Forelimb muscle (tissue), 1 donor: ENCODE measurements at places on chromosomes 13 and 19.

DNA sequence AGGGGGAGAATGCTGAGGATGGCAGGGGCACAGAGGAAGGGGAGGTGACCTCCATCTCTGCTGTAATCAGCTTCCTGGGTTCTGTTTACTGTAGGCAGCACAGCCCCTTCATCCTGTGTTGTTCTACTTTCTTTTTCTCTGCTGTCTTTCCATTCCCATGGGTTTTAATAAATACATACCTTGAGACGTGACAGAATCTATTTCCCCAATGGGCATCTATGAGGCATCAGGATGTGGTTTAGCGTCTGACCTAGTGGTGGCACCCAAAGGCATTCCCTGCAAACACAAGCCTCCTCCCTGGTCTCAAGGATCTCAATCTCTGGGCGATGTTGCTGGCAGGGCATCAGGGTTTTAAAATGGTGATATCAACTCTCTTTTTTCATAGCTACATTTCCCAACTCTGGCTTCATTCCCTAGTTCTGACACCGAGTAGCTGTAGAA is 60.8 kb downstream of the ALOX5AP start:
- no peak for DNase-seq

DNA sequence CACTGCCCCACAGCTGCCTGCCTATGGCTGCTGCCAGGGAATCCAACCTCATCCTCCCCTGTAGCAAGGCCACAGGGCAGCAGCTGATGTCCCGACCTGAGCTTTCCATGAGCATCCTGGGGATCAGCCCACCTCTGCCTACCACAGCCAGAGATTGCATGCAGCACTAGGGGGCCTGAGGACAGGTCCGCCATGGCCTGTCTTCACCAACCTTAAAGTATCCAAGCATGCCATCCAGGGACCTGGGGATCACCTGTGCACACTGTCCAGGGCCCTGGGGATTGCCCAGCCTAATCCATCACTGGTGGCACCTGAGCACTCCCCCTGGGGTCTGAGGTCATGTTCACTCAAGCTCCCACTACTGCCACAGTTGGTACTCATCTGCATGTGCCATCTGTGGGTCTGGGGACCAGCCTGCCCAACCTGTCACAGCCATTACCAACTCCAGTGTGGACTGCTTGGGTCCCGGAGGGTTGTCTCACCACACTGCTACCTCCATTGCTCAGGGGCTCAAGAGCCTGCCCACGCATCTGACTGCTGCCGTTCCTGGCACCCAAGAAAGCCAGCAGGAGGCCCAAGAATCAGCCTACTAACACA is 53.0 kb downstream of the KCTD15 start:
- DNase-seq: no peak

DNA sequence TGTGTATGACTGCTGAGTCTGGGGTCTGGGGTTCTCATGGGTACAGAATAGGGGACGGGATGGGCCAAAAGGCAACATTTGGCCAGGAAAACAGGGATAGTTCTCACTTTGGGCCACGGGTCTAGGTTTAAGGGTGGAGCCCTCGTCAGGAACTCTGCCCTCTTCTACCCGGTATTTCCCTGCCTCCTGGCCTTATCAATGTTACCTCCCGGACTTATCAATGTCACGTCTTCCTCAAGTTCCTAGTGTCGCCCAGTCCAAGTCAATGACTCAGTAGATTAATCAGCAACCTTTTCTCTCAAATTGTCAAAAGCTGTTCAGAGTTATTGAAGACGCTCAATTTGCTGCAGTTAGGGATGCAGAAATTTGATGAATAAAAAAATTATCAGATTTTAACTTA is 234.8 kb downstream of the B3GLCT start:
- DNase-seq: no peak

DNA sequence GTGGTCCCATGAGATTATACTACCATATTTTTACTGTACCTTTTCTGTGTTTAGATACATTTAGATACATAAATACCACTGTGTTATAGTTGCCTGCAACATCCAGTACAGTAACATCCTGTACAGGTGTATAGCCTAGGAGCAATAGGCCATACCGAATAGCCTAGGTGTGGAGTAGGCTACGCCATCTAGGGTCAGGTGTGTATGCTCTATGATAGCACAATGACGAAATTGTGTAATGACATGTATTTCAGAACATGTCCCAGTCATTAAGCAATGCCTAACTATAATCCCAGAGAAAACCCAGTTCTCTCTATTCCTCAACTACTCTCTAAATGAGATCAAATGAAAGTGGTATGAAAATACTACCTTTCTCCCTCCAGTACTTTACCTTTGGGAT is 3.9 kb downstream of the SLC25A15 start:
- DNase-seq: no peak

DNA sequence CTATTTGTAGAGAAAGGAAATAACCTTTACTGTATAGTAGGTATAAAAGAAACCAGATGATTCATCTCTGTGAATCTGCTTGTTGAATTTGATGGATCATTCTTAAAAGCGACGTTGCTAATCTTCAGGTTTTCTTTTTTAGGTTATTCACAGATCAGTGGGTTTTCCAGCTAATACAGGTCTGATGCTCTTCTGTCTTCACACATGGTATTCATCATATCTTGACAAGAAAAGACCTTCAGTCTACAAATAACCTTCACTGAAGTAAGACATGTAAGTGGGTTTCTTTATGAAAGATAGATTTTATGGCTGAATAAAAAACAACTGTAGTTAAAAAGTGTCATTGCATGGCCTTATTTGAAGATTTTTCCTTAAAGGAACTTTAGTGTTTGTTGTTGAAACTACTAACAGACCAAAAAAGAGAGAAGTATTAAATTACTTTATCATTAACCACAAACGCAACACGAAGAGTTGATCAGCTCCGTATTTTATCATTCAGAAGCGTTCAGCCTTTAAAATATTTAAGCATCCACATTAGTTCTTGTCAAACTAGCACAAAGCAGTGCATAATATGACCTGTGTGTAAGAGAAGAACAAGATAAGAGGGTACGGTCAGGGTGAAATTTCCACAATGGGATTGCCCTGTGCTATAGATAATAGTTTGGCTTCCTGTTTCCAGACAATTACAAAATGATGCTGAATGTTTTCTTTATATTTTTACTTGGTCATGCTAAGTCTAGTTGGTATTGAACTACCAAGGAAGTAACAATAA is 299.5 kb downstream of the MZT1 start:
- DNase-seq: no peak

GRCh38 chr19:37867831-37868230 is 38.6 kb downstream of the WDR87 start:
- peak; percentile 46 for DNase-seq

GRCh38 chr13:68888832-68889231 is 1218.8 kb upstream of the ATXN8OS start:
- DNase-seq: no peak

GRCh38 chr19:47447470-47448359 is 24.0 kb downstream of the SLC8A2 start:
- DNase-seq: no peak

DNA sequence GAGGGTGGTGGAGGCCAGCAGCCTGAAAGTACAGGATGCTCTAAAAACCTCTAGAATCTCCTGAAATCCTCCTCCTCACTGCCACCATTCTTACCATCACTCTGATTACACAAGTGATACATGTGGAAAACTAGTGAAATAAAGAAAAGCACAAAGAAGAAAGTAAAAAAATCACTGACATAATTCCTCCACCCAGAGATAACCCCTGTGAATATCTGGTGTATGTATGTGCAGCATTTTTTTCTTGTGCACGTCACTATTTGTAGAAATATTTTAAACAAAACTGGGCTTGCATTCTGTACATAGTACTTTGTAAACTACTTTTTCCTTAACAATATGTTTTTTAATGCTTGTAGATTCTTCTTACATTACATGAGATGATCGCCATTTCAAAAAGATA is 73.2 kb downstream of the CDADC1 start:
- no peak for DNase-seq

DNA sequence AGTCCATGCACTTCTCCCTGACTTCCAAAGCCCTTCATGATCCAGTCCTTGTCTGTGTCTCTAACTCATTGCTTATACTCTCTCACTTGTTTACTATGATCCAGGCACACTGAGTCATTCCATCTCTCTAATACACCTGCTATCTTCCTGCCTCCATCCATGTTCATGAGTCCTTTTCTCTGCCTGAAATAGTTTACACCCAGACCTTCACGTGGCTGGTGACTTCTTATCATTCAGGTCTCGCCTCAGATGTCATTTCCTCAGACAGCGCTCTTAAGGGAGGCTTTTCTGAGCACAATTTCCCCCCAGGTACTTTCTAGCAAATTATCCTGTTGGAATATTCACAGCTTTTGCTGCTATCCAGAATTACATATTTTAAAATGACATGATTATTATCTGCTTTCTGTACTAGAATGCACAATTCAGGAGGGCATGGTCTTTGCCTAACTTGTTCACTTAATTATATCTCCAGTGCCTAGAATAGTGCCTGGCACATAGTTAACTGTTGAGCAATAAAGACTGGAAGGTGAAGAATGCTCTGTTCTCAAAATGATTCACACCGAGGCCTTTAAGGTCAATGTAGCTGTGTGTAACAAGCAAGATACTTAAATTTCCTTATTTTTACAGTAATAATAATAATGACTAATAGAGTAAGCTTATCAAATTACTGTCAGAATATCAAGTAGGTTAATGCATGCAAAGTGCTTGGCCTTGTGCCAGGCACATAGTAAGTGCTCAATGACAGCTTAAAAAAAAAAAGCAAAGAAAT is 183.7 kb upstream of the SPRY2 start:
- DNase-seq: no peak

DNA sequence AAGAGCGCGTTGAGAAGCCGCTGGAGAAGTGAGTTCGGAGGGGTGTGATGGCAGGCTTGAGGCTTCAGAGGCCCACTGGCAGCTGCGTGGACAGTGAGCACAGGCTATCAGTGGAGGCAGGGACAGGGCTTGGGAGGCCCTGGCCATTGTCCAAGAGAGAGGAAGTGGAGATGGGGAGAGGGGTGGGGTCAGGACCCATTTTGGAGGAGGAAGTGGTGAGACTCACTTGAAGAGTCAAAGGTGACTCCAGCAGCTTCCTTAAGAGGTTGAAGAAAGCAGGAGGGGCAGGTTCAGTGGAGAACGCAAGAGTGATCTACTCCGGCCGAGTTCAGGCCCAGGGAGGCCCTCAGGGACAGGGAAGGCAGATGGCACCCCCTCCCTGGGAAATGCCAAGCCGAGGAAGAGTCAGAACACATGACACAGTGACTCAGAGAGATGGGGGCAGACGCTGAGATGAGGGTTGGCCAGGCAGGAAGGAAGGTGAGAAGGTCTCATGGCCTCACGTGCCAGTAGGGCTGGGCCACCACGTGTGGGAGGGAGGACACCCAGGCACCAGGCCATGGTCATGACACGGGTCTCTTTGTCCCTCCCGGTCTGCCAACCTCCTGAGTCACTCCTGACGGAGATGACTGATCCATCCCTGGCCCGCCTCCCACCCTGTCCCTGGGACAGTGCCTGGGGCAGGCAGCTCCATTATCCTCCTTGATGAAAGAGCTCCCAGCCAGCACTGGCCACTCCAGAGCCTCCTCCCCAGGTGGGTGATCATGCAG is 10.1 kb upstream of the CD22 start:
- no peak for DNase-seq

GRCh38 chr19:49116544-49116943 is 2.4 kb downstream of the LIN7B start:
- DNase-seq: no peak

GRCh38 chr13:81987159-81987558 is 1646.2 kb upstream of the SPRY2 start:
- DNase-seq: no peak

GRCh38 chr19:46901701-46902401 is 41.1 kb downstream of the ARHGAP35 start:
- no peak for DNase-seq

DNA sequence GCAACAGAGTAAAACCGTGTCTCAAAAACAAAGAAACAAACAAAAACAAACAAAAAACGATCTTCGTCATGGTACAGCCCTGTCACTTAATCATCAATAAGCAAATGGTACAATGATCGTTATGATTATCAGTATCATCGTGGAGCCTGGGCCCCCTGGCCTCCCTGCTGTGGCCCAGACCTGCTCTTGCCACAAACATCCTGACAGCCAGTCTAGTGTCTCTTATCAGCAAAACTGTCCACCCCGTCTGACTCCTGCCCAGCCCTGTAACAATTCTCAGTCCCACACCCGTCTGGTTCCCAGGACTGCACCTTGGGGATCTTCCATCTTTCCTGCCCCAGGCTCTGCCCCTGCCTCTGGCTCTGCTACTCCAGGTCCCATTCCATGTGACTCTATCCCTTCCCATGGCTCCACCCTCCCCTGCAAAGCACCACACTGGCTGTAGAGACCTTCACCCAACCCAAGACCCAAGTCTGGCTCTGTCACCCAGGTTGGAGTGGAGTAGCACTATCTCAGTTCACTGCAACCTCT is 5.7 kb downstream of the ZNF653 start:
- no peak for DNase-seq

DNA sequence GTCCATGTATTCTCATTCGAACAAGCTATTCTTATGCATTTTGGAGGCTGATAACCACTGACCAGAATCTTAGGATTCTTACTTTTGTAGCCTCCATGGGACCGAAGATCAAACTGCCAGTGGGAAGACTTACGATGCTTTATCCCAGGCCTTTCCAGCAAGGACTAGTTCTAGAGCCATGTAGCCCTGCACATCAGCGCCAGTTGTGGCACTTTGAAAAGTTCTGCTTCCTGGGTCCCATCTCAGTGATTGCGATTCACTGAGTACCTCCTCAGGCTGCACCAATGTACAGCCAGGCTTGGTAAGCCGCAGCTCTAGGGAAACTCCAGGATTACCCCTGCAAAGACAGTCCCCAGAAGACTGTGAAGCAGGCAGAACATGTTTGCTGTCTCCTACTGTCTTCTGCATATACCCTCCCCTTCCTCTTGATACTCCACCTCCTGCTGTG is 18.9 kb upstream of the ENOX1 start:
- DNase-seq: no peak

DNA sequence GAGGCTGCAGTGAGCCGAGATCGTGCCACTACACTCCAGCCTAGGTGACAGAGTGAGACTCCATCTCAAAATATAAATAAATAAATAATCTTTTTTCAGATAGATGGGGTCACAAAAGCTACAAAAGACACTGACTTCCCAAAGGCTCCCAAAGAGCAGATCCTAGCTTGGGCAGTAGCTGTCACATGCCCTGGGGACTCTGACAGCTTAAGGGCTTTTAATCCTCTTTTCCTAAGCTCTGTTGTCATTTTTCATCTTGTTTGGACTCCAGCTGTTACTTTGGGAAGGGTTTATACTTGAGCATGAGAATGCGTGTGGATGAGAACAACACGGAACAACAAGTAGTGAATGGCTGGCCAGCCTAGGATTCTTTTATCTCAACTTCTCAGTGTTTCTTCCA is 231.7 kb downstream of the MZT1 start:
- no peak for DNase-seq

DNA sequence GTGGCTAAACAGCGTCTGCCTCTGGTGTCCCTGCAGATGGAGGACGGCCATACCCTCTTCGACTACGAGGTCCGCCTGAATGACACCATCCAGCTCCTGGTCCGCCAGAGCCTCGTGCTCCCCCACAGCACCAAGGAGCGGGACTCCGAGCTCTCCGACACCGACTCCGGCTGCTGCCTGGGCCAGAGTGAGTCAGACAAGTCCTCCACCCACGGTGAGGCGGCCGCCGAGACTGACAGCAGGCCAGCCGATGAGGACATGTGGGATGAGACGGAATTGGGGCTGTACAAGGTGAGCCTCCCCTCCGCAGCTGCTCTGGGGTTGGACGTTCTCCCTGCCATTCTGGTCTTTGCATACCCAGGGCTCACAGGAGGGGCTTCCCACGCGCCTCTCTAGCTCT is 19.9 kb downstream of the UHRF1 start:
- DNase-seq: no peak

- DNase-seq: no peak
Observed at GRCh38 chr13:111066544-111066943, 48.6 kb upstream of the ARHGEF7 start.

- DNase-seq: peak; percentile 50
Observed at GRCh38 chr13:51158880-51159518, 47.9 kb upstream of the C13orf42 start.
